Upper lobe of left lung (tissue), 6 donors: ENCODE measurements at places on chromosomes 7 and 10. TPM values are rescaled to one million over a fixed set of nuclear protein-coding genes. Genes with fewer than 3 reads are reported as not detected.

- no peak overlapping the region for H3K4me3 ChIP-seq
- DNase-seq = no peak
- no peaks in the 10 kb centered on the region for H3K4me1 ChIP-seq
- no peak overlapping the region for H3K27ac ChIP-seq
- no peaks in the 10 kb centered on the region for H3K36me3 ChIP-seq
These were observed 16.5 kb downstream of the WDR86 start for GRCh38 chr7:151393031-151393977.

DNA sequence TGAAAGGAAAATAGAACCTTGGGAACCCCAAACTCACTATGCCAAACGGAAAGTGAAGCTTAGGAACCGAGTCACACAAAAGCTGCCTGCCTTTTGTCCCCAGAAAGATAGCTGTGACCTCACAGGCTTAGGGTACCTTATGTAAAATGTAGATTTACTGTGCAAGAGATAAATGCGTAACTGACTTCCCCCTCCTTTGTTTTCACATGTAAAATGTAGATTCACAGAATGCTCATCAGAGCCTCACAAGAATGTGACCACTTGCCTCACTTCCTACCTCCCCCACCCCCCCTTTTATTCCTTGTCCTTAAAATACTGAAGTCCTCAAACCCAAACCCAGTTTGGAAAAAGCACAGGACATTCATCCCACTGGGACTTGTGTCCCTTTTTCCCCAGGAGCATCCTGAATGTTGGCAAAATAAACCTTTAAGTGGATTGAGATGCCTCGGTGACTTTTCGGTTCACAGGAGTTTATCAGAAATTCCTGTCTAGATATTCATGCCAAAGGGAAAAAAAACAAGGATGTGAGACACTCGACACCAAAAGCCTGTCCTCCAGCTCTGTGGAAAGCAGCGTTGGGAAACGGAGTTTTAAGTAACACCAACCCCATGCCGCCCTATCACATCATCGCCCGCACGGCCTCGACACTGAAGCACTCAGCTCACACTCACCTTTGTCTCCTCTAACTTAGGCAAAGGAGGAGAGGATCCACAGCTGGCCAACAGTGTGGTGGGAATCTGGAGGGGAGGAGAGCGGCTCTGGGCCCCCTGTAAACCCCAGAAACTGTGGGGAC lies 45.9 kb downstream of the SVIL start:
- no peak overlapping the region for H3K4me3 ChIP-seq
- no peaks in the 10 kb centered on the region for H3K27me3 ChIP-seq
- H3K27ac ChIP-seq = no peak overlapping the region
- H3K36me3 ChIP-seq = no peaks in the 10 kb centered on the region
- DNase-seq = no peak

- H3K27ac ChIP-seq = no peak overlapping the region
- no peaks in the 10 kb centered on the region for H3K4me1 ChIP-seq
These were observed 243.8 kb downstream of the XPNPEP1 start for GRCh38 chr10:109679478-109679877.

DNA sequence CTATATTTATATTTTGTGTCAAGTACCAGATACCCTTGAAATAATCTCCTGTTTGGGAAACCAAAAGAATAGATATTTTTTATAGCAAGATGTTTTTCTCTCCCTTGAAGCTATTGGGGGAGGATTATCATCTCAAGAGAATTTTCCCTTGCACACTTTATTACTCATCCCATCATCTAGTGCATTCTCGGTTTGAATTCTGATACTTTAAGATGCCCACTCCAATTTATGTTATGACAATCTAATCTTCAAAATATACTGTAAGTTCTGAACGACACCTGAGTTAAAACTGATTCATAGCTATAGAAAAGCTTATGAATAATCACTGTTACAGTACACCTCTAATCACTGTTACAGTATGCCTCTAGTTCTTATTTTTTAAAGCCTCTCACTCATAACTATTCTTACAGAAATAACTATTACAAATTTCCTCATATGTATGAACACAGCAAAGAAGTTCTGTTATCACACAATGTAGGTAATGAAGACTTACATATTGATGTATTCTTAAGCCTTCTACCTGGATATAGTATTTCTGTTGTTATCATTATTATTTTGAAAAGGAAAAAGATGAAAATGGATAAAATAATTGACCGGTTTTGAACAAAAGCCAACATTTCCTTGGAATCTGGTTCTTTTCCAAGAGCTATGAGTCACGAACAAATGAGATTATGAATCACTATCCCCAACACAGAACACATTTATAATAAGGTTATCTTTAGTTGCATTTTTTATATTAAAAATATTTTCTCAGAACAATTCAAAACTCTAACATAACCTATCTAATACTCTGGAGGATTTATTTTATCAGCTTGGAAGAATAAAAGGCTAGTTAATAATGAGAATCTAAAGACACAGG lies 72.3 kb upstream of the FAM13C start:
- H3K36me3 ChIP-seq = no peaks in the 10 kb centered on the region
- no peaks in the 10 kb centered on the region for H3K4me1 ChIP-seq
- DNase-seq = no peak
- H3K27ac ChIP-seq = no peak overlapping the region

DNA sequence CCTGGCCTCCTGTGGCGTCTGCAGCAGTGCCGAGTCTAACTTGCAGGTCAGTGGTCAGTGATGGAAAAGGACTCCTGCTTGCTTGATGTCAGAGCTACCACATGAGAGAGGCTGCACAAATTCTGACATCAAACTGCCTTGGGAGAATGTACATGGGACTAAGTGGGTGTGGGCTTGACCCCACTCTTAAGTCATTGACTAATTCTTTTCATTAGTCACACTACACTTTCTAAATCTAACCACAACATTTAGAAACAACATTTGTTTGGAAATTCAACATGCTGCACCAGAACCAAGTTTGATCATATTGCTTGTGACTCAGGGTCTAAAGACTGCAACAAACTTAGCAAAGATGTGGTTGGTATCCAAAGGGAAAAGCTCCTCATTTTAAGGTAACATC lies 24.4 kb upstream of the CDC14C start:
- no peak for DNase-seq
- no peak overlapping the region for H3K4me3 ChIP-seq
- H3K27me3 ChIP-seq = no peaks in the 10 kb centered on the region
- no peaks in the 10 kb centered on the region for H3K4me1 ChIP-seq
- H3K27ac ChIP-seq = no peak overlapping the region
- no peaks in the 10 kb centered on the region for H3K36me3 ChIP-seq

DNA sequence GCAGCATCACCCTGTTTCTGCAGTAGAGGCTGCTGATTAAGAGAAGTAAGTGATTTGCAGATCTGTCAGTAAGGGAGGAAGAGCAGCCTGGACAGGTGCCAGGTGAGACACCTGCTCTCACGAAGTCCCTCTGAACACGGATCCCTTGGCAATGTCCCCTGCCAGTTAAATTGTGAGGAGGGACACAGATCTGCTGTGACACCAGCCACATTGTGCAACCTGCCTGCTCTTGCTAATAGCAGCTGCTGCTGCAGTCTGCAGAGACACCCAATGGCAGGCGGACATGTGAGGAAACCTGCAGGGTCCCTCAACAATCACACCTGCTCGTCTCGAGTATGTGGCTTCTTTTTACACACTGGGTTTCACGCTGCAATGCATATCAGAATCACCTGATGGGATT lies 31.9 kb downstream of the ANXA11 start:
- no peaks in the 10 kb centered on the region for H3K36me3 ChIP-seq
- H3K4me3 ChIP-seq = no peak overlapping the region
- no peaks in the 10 kb centered on the region for H3K27me3 ChIP-seq
- H3K4me1 ChIP-seq = peaks cover 56% of the 10 kb centered on the region

GPR146 gene
- 29.5 TPM for total RNA-seq

SFTPD gene
- 906 TPM for total RNA-seq
